ENCODE measurements at places on chromosomes 3 and 15.

GRCh38 chr3:35641920-35642527 is 2.7 kb downstream of the ARPP21 start:
- DNase-seq: no peak

DNA sequence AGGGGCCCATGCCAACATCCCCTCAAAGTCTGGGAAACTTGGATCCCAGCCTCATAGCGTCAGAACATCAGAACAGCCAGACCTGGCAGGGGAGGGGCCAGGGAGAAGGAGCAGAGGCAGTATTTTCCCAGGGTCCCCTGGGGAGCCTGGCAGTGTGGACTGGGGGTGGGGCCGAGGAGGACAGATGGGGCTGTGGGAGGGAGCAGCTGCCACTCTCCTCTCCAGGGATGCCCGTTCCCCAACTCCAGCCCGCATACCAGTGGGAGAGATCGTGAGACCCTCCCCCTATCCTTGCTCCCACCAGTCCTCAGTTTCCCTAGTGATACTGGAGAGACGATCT is 6.5 kb upstream of the DNAJB8 start:
- DNase-seq: no peak

DNA sequence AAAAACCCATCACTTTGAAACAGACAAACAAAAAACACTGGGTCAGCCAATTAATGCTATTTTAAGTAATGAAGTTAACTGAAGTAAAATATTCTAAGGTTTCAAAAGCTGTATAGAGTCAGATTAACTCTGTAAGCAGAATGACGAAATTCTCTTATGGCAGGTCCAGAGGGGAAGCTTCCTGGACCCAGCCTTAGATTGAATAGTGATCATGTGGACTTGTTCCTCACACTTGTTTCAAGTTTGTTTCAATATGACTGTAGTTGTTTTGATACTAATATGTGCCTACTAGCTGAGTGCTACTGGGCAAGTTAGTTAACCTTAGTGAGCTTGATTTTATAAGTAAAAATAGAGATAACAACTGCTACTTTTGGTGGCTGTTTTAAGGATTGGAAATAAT is 32.6 kb downstream of the PLS1 start:
- no peak for DNase-seq

DNA sequence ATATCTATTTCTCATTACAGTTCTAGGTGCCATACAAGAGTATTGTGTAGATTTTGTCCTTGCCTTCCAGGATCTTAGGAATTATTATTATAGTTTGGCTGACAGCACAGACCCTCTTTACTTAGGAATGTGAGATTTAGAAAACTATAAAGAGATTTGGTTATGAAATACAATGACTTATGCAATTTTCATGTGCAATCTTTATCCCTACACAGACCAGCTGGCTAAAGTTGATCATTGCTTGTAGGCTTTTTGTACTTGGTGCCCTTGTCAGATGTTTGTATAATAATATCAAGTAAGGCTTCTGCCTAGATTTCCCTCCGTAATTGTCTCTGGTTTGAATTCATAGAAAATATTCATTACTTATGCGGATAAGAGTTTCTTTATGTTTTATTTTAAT is 174.5 kb upstream of the GAP43 start:
- DNase-seq: no peak

- no peak for DNase-seq
These were observed 15.7 kb downstream of the PDIA5 start for GRCh38 chr3:123082370-123083065.

DNA sequence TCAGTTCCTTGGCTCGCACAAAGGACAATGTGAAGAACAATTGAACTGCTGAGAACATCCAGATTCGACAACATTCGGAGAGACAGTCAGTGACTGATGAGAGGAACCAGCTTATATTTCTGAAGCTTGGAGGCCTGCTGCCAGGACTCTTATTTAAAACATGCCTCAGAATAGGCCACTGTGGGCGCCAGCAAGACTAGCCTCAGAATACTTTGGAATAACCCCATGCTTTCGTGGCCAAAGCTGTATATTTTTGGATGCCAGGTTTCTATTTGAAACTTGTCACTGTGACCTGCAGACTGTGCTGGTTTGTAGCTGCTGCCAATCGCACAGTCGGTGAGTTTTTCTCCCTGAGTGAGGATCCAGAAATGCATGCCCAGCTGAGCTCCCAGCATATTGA is 129.9 kb upstream of the UBE3A start:
- no peak for DNase-seq

DNA sequence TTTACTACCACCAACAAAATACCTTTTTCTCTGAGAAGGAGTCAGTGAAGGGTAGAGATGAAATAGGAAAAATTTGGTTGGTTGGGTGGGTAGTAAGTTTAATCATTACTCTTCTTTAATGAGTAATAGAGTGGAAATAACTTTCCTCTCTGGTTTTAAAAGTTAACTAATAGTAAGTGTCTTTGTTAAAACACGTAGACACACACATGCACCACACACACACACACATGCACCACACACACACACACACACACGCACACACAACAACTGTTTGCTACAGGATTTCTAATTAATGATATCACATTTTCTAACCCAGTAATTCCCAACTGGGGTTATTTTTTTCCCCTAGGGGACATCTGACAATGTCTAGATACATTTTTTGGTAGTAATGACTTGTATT is 84.1 kb downstream of the CHL1 start:
- no peak for DNase-seq

DNA sequence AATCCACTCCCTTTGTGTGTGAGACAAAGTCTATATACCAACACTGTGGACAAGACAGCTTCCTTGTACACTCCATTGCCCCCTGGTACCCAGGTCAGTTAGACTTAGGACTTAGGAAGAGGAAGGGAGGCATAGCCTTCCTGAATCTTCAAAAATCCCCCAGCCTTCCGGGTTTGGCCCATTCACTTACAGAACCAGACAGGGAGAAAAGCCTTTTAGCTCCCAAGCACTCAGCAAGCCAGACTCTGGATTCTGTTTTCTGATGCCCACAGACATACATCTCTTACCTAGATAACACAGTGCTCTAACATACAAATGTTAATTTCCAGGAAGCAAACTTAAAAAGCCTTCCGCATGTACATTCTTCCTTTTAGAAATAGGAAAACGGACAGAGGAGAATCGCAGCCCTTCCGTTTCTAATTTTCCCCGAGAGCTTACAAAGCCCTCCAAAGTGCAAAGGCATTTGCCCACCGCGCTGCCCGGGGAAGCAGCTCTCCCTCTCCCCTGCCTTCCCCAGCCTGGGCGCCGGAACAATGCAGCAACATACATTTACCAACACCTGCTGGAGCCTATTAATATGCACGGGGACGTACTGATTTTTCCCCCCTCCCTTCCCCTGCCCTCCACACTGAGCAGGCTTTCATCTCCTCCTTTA is 442.0 kb downstream of the MAGI1 start:
- no peak for DNase-seq

All from suprapubic skin (tissue), 4 donors.